ENCODE measurements at places on chromosomes 5 and 9.

DNA sequence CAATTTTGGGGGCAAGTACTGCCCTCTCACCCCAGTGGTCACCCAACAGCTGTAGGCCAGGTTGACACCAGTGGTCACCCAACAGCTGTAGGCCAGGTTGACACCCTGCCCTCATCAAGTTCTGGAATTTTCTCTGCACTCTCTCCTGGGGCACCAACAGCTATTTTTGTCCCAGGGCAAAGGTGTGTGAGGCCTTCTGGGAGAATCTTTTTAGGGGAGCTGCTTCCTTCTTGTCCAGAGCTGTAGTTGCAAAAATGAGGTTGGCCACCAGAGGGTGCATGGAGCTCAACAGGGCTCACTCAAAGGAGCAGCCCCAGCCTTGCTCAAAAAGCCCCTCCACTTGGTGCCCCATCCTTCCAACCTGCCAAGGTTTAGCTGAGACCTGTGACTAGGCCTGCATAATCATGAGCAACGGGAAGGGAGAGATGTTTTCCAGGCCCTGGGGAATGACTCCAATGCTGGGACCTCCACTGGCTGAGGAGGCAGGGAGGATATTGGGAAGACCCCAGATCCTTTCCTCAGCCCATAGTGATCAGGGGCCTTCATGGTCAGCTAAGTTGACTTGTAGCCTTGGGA, 10.6 kb upstream of the P4HA2 start:
- DNase-seq: peak; percentile 42

DNA sequence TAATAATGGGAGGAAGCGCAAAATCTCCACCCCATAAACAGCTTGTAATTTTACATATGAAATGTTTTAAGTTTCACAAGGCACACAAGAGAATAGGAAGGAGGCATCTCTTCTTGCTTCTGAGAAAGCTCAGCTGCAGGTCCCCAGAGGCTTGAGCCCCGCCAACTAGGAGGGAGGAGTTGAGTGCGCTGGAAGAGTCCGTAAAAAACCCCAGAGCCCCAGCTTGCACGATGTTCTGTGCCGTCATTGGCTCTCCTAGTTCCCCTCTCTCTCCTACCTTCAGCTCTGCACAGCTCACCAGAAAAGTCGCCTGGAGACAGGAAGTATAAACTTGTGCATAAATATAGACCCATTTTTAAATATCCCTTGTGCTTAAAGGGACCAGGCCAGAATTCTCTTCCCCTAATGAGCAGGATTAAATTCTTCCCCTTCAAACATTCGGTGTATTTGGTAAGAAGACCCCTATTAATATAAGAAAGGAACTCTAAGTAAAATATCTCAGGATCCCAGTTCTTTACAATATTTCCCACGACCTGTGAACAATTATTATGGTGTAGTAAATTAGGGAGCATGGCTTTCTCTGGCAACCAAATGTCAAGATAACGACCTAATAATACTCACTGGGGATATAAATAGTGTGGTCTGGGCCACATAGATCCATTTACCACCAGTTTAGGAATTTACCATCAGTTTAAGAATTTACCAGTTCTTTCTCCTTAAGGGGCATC, 13.7 kb downstream of the GLRX start:
- DNase-seq: peak; percentile 63

- no peak for DNase-seq
These were observed 154.6 kb downstream of the FSTL4 start for GRCh38 chr5:133457439-133458355.

DNA sequence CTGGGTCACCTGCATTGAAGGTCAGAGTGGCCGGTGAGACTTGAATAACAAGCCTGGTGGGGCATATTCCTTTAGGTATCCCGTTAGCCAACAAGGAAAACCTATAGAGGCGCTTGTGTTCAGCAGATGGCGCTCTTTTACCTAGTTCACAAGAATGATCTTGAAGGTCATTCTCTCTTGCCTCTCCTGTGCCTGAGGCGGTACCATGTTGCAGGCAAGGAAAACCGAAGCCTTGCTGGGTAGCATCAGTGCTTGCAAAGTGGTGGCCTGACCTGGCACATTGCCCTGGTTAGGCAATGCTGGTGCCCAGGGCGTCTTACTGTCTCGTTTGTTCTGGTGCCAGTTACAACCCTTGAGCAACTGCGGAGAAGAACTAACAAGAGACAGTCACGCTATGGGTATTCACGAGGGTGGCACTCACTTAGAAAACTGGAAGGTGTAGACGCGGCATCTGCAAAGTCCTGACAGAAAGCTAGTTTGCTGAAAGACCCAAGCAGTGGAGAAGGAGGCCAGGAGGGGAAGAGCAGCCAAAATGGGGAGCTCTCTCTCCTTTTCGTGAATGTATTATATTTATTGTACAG, 56.7 kb downstream of the AOPEP start:
- DNase-seq: peak; percentile 4

DNA sequence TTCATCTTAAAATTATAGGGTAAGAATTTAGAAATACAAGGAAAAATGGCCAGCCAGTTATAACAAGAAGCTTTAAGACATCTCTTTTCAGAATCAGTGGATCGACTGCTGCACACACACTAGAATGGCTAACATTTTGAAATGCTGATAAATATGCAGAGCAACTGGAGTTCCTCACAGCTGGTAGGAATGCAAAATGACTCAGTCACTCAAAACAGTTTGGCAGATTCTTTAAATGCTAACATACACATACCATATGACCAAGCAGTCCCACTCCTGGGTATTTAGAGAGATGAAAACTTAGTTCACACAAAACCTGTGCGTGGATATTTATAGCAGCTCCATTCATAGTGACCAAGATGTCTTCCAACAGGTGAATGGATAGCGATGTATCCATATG, 23.2 kb upstream of the PSAT1 start:
- no peak for DNase-seq

DNA sequence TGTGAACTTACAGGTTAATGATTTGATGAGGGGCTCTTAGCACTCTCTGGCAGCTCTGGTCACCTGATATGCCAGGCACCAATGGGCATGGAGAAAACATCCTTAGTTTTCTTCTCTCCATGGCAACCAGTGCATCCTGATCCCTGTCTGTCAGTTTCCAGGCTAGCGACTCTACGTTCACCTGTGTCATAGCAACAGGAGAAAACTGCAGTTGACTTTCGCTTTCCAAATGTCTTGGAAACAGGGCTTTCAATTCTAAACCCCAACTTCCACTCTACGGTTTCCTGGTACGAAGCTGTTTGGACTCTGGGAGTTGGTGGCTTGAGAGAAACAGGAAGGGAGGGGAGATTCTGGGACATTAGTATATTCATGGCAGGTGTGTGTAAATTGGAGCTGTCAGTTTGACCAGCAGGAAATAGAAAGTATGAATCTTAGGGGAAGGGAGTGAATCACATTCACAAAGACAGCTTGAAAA, 74.4 kb downstream of the SLC28A3 start:
- DNase-seq: no peak

GRCh38 chr9:98569491-98569890, 139.2 kb downstream of the GABBR2 start:
- DNase-seq: no peak

Measured in stimulated activated CD4-positive, alpha-beta T cell treated with anti-CD3 and anti-CD28 coated beads, Interleukin-12 subunit alpha, Interleukin-12 subunit beta, amount 100 ng/mL, for 24 hours (primary cell).